ENCODE measurements at places on chromosomes 5 and 9. TPM values are rescaled to one million over a fixed set of nuclear protein-coding genes. Genes with fewer than 3 reads are reported as not detected.

The NUP214 gene
- 26.9 TPM for total RNA-seq

The IL7R gene
- 4.1 TPM for total RNA-seq

The CCDC192 gene
- not detected for total RNA-seq

The DNAI1 gene
- total RNA-seq, result not detected

The PAEP gene
- not detected for total RNA-seq

The PHF24 gene
- 0.27 TPM for total RNA-seq

The MEIKIN gene
- total RNA-seq, result not detected

The PPIC gene
- 28.3 TPM for total RNA-seq

The ROR2 gene
- total RNA-seq, result not detected

The GAS1 gene
- 3.2 TPM for total RNA-seq

The TAF11L5 gene
- total RNA-seq, result not detected

The BAAT gene
- not detected for total RNA-seq

The CAAP1 gene
- total RNA-seq, result 21.8 TPM

The DDX41 gene
- total RNA-seq, result 82.1 TPM

The PRDM9 gene
- not detected for total RNA-seq

The SOHLH1 gene
- not detected for total RNA-seq

The CNTLN gene
- total RNA-seq, result 2.8 TPM

The EQTN gene
- 0.23 TPM for total RNA-seq

The EPB41L4A gene
- 1.3 TPM for total RNA-seq

The CTSV gene
- 26.3 TPM for total RNA-seq

The ISCA1 gene
- total RNA-seq, result 22.8 TPM

All from hair follicular keratinocyte (primary cell).